Stimulated activated CD4-positive, alpha-beta T cell treated with anti-CD3 and anti-CD28 coated beads, Interleukin-4, amount 100 ng/mL, for 24 hours (primary cell): ENCODE measurements at places on chromosomes 16 and 17.

GRCh38 chr16:30996324-30996984 lies 11.4 kb downstream of the HSD3B7 start:
- DNase-seq = no peak

DNA sequence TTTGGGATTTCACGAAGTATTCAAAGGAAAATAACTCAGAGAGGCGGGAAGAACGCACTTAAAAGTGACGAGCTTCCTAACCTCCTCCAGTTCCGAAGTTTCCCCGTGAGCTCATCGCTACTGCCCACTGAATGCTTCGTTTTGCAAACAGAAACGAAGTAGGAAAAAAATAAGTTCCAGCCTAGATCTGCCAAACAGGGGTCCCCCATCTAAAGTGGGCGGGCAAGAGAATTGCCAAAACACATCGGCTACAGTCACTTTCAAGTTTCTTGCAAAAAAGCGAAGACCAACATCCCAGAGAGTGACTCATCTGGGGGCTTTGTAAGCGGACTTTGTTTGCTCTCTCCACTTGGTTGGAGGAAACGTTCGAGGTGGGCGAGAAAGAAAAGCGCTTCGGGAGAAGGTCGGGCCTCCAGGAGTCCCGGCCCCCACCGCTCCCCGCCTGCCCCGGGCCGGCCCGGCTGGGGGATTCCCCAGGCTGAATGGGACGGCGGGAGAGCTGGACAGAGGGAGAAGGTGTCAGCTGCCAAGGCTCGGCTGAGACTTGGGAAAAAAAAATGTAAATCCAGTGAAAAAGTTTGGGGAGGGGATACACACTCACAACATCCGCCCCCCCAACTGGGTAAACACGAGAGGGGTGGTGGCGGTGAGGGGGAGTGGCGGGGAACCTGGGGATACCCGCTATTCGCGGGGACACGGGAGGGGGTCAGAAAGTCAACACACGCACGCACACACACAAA lies 1.0 kb downstream of the VEZF1 start:
- DNase-seq = peak; percentile 49

DNA sequence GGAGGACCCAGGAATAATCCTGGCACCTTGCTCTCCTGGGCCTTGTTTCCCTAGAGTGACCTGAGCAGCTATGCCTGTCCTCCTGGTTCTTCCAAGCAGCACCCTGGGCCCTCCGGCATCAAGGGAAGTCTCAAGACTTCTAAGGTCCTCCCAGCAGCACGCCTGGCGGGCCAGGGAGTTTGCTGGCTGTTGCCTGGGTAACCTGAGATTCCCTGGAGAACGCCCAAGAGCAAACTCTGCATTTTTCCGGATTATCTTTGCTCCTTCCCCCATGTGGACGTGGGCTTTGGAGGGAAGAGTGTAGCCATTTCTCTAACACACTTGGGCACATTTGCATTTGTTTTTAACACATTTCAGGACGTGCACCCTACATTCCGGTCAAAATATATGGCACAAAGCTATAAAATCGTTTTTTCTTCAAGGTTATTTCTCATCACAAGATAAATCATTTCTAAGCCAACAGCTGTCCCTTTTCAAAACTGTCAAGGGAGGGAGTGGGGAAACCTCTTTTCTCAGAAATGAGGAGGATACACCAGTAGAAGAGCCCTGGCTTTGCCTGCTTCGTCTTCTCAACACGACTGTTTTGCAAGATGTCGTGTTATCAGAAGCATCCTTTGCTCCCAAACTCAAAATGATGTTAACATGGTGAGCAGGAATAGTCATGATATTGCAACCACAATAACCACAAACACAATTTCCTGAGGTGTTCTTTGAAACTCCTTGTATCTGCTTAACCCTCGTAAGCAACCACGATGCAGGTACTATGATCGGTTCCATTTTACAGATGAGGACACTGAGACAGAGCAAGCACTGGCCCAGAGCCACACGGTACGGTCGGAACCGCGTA lies 116.5 kb downstream of the ADCY9 start:
- DNase-seq = no peak

DNA sequence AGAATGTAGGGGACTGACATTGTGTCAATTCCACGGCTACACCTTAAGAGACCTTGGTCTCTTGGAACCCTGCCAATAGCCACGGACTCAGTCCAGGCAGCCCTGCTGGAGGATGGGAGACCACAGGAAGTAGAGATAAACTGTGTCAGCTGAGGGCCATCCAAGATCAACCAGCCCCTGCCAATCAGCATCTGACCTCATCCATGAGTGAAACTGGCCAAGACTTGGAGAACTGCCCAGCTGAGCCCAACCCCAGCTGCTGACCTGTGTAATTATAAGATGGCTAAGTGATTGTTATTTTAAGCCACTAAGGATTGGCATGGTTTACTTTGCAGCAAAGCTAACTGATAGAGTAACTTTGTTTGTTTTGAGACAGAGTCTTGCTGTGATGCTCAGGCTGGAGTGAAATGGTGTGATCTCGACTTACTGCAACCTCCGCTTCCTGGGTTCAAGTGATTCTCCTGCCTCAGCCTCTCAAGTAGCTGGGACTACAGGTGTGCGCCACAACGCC lies 13.3 kb upstream of the YWHAE start:
- no peak for DNase-seq

DNA sequence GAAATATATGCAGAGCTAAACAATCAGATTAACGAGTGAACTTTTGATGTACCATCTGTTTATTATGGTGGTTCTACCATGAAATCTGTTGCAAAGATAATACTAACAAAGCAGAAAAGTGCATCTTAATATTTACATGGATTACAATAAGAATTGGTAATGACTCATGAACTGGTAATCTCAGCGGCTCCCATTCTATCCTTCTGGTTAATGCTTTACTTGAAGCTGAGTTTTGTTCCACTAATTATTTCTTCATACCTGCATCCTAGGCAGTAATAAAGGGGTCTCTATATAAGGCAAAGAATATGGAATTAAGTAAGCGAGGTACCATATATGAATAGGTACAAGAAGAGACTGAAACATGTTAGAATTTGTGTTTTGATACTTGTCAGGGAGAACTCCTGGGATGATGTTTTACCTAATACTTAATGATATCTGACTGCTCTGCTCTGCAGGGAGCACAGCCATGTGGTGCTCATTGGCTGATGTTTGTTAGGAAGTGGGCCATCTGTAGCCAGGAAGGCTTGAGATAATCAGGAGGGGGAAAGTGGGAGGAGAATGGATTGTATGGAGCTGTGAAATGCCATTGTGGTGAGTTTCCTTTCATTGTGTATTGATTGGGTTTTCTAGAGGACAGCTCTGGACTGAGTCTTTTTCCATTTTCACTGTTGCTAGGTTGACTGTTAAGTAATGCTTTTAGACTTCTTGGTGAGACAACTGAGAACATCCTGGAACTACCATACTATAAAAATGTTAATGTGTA lies 52.6 kb downstream of the MAP2K6 start:
- DNase-seq = no peak

DNA sequence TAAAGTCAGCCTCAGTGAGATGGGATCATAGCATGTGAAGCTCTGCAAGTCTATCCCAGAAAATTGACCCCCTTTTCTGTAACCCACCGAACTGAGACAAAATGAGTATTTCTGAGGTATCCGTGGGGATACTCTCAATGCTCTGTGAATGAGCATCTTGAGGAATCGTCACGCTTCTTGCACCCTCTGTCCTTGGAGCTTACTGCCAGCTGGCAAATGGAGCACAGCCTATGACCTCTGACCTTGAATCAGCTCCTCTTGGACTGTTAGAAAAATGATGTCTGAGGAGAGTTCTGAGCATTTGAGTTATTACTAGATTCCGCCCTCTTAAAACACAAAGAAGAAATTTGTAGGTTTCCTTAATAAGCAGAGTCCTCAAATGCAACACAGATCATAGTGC lies 342.1 kb downstream of the ZFHX3 start:
- no peak for DNase-seq

- DNase-seq = no peak
Observed at GRCh38 chr16:1028056-1028455, 44.5 kb upstream of the SSTR5 start.

DNA sequence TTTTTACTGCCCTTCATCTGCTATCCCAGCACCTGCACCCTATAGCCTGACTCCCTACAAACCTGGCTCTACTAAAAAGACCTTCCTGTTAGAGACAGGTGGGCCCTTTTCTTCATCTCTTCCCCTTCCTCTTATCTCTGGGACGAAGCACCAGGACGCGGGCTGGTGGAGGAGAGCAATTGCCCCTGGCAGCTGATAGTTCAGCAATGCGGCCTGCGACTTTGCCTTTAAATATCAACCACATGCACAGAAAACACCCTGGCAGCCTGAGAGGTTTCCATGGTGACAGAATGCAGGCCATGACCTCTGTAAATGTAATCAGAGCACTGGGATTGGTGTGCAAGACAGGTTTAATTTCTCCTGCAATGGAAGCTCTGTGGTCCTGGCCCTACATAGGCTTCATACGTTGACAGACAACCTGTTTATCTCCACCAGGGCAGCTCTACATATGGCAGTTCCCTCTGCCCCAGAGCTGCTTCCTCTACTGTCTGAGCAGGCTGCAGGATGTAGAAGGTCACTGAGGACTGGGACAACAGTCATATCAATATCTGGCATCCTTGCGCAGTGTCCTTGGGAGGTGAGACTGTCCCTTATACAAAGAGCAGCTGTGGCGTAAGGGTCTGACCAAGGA lies 10.0 kb upstream of the SKAP1 start:
- DNase-seq = peak; percentile 51

GRCh38 chr17:78131172-78132083 lies 857 bp downstream of the TMC8 start:
- peak; percentile 49 for DNase-seq

GRCh38 chr16:89042711-89043551 lies 50.7 kb upstream of the ACSF3 start:
- no peak for DNase-seq

GRCh38 chr17:67281053-67281452 lies 36.1 kb upstream of the HELZ start:
- no peak for DNase-seq

DNA sequence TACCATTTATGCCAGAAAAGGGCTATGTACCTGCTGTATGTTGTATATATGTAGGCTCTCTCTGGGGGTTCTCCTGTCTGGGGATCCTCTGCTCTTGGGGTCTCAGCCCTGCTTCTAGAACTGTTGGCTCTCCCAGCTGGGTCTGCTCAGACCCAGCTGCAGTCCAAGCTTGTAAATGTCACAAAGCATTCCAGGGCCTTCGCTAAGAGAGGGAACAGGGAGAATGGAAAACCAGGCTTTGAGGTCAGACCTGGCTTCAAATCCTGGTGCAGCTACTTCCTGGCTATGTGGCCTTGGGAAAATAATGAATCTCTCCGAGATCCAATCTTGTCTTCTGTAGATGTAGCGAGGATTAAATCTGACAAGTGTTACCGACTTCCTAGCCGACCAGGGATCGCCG lies 44.0 kb downstream of the NLRP1 start:
- DNase-seq = no peak

GRCh38 chr16:35910409-35910808 lies 2451.0 kb downstream of the TP53TG3F start:
- DNase-seq = no peak

GRCh38 chr17:81056312-81056711 lies 21.4 kb downstream of the BAIAP2 start:
- DNase-seq = no peak

GRCh38 chr16:86825631-86826030 lies 247.3 kb downstream of the FOXL1 start:
- DNase-seq = no peak

- DNase-seq = no peak
Observed at GRCh38 chr17:82938873-82939620, 99.2 kb upstream of the ZNF750 start.

- DNase-seq = no peak
Observed at GRCh38 chr17:54985476-54985875, 16.9 kb downstream of the STXBP4 start.

DNA sequence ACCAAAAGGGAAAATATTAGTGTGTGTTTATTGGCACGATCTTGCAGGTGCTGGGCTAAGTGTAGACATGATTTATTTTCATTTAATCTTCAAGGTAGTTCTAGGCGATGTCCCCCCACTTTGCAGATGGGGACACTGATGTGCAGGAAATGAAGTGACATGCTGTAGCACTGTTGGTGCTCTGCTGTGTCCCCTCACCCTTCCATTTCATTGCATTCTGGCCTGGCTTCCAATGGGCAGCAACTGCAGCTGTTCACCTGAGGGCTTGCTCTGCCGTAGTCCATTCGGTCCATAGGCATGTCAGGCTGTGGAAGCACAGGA lies 123.9 kb downstream of the PRKCB start:
- no peak for DNase-seq

DNA sequence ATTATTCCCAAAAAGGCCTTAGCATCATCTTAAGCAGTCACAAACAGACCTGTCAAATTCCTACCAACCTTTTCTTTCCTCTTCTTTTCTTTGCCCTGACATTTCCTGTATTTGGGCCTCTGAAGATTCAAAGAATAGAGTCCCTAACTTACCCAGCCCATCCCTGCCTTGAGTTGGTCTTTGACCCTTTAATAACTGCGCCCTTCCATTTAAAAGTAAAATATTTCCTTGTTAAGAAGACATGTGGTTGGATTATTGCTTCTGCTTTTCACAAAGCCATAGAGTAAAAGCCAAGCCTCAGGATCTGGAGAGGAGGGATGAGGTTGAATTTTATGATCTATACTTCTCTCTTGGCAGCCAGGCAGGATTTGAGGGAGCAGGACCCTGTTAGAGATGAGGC lies 13.2 kb upstream of the CCL23 start:
- DNase-seq = no peak

GRCh38 chr16:72853575-72854266 lies 194.2 kb downstream of the ZFHX3 start:
- no peak for DNase-seq

- no peak for DNase-seq
Observed at GRCh38 chr17:921161-921560, 58.4 kb downstream of the NXN start.

- no peak for DNase-seq
Observed at GRCh38 chr16:31143011-31143693, 6.7 kb downstream of the PRSS36 start.

DNA sequence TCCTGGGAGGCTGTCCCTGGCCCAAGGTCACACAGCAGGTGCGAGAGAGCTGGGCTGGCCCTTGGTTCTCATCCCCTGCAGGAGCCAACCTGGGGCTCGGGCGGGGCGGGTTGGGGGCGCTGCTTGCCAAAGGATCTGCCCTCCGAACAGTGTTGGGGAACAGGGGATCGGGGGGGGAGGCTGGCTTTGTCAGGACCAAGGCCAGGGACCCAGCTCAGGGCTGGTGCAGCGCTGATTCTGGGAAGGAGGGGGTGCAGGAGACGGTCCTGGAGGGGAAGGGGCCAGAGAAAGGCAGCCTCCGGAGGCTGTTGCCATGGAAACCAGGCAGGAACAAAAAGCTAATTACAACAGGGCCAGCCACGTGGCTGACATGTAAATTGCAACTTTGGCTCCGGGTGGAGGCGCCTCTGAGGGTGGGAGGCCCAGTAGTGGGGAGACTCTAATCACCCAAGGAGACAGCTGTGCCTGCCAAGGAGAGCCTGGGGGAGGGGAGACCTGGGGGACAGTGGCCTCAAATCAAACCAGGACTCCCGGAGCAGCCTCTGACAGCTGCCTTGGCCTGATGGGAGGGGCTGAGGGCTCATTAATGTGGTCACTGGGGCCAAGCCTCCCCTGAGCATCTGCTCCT lies 1.3 kb downstream of the TUBB3 start:
- no peak for DNase-seq

- DNase-seq = no peak
Observed at GRCh38 chr17:19486351-19487023, 47.2 kb upstream of the SLC47A1 start.

GRCh38 chr16:50523710-50524109 lies 24.5 kb upstream of the NKD1 start:
- DNase-seq = no peak
